Hematopoietic multipotent progenitor cell treated with erythropoietin and hydrocortisone succinate and interleukin-3 and kit ligand, for 15 days (in vitro differentiated cells): ENCODE measurements at places on chromosomes 6 and 20.

DNA sequence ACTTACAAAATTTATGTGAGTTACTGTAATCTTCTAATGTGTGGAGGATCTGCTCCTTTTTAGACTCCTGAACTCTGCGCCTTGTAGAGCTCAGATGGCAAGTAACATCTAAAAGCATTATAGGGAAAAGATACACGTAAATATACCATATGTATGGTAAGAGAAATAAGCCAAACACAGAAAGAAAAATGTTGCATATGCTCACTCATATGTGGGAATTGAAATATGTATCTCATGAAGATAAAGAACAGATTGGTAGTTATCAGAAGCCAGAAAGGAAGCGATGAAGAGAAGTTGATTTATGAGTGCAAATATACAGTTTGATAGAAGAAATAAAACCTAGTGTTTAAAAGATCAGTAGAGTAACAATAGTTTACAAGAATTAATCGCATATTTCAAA is 815.0 kb upstream of the MAN1A1 start:
- DNase-seq, result no peak

GRCh38 chr20:4051413-4052138 is 36.2 kb upstream of the RNF24 start:
- no peak for DNase-seq

- DNase-seq, result no peak
Measured at GRCh38 chr20:62051144-62051543, 14.5 kb downstream of the TAF4 start.

DNA sequence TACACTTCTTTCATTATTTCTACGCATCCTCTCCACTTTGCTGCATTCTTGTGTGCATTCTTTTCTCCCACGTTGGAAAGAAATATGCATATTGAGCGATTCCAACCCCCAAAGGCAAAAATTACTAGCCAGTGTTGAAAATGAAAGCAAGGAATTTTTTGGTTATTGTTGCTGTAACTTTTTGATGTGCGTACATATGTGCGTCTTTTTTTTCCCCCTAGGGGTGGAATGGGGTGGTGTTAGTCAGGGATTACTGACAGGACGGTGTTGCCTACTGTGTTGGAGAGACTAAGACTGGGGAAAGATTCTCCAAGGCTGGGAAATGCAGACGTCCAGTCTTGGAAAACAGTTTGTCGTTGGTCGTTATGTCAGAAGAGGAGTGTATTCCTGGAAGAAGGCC is 44.2 kb upstream of the ESR1 start:
- no peak for DNase-seq

DNA sequence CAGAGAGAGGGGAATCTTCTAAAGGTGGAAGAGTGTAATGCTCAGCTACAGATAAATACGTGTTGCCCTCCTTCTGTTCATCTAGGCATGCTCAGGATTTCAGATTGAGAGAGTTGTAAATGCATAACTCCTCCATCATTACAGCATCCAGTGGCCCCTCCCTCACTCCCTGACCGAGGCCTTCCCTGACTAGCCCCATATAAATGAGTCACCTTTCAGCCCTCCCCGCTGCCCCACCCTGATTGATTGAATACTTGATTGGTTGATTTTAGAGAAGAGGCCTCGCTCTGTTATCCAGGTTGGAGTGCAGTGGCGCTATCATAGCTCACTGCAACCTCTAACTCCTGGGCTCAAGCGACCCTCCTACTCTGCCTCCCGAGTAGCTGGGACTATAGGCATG is 193.7 kb downstream of the EYA2 start:
- no peak for DNase-seq

GRCh38 chr6:40778918-40779317 is 191.8 kb upstream of the LRFN2 start:
- DNase-seq, result no peak
